ENCODE measurements at places on chromosomes 11 and 22.
A peak's percentile ranks its signal among the peaks of the same experiment; 100 is the strongest.

DNA sequence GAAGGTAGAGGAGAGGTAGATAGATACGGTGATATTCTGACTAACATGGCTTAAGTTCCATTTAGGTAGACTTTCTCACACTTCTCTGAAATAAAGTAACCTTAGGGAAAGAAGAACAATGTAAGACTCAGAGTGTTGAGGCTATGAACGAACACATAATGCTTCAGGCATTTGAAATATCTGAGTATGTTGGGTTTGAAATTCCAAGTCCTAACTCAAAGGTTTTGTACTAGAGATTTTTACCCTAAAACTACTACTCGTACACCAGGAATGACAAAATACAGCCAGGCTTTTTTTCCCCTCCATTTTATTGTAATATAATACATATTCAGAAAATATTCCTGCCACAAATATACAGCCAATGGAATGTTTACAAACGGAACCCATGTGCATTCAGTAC lies 592.6 kb downstream of the ETS1 start:
- DNase-seq = no peak

DNA sequence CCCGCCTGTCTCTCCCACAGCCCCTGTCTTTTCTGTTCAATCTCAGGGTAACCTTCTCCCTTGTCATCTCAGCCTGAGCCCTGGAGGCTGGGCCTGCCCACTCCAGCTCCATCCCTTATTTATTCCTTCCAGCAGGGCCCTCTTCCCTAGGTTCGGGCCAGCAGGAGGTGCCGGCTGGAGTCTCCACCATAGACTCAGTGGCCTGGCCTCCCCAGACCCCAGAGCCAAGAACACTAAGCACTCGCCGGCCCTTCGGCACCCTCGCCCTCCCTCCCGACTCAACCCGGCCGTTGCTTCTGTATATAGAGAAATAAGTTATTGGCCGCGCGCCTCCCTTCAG lies 1.4 kb upstream of the RAB1B start:
- DNase-seq = no peak

- DNase-seq = no peak
Measured at GRCh38 chr22:17674152-17674551, 35.6 kb downstream of the BCL2L13 start.

DNA sequence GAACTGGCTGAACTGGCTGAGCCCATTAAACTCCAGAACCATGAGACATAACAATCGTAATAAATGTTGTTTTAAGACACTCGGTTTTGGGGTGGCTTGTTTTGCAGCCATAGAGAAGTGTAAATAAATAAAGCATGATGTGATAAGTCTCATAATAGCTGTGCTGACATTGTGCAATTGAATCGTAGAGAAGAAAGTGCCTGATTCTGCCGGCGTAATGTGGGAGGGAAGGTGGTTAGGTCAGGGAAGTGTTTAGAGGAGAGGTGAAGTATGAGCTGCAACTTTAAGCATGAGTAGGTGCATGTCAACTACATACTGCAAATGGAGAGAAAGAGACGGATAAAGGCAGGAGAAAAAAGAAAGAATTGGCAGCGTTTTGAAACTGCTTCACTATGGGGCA lies 217.1 kb downstream of the BLID start:
- no peak for DNase-seq

- no peak for DNase-seq
Measured at GRCh38 chr11:83140691-83141455, 16.1 kb upstream of the PCF11 start.

GRCh38 chr11:133541720-133542095 lies 9.4 kb upstream of the OPCML start:
- no peak for DNase-seq

GRCh38 chr22:33747576-33748180 lies 172.6 kb downstream of the LARGE1 start:
- DNase-seq = no peak

DNA sequence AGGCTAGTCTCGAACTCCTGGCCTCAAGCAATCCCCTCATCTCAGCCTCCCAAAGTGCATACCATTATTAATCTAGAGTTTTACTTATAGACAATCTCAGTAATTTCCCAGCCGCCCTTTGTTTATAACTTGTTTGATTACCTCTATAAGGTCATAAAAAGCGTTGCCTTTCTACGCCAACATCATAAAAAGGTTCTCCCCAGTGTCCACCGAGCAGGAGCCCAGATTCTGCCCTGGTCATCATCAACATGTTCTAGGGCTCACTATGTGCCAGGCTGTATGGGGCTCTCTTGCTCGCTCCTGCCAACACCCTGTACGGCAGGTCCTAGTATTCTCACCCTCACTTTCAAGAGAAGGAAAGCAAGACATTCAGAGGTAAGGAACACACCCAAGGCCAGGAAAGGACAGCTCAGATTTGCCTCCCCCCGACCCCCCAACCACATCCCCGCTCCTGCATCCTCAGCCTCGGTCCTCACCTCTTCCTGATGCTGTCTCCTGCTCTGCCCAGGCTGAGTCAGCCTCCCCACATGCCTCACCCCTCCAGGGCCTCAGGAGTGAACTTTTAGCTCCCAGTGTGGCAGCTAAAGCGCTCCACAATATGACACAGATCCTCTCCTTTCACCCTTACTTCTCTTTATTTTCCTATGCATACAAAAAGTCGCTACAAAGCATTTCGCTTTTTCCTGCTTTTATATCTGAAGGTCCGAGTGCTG lies 14.3 kb downstream of the ARFGAP3 start:
- DNase-seq = no peak

DNA sequence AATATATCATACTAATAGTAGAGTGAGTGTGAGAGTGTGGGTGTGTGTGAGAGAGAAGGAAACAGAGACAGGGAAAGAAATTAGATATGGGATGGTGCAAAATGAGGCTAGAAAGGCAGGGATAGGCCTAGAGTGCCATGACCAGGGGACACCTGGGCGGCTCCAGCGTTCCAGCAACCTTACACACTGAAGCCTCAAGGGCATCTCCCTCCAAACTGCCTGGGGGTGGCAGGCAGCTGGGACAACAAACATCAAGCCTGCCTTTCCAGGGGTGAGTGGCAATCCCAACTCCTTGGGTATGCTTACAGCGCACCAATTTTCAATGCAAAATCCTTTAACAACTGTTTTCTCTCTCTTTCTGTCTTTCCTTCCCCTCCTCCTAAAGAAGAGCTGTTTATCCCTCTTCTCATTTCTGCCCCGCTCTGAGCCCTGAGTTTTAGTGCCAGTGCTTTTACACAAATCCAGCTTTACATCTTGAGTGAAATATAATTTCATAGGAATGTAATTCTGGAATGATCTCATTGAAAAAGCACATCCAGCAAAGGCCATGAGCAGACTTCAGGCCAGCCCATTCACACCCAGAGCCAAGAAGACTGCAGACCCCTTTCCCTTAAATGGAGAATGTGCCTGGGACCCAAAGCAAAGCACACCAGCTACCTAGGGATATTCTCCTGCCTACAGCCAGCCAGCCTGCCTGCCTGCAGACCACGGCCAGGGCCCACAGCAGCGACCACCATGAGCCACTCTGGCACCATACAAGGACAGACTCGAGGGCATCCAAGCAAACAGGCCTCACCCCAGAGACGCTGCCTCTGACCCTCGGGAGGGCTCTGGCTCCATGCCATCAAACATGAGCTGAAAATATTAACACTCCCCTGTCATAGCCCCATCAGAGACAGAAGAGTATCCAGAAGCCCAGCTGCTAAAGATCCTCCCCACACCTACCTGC lies 90.3 kb downstream of the RPL27A start:
- DNase-seq = no peak

GRCh38 chr11:75527938-75528735 lies 2.4 kb upstream of the GDPD5 start:
- no peak for DNase-seq

- DNase-seq = no peak
Measured at GRCh38 chr11:101872171-101872882, 42.5 kb upstream of the CEP126 start.

- peak; percentile 79 for DNase-seq
Measured at GRCh38 chr11:72631806-72632731, 42.2 kb downstream of the PDE2A start.

- DNase-seq = no peak
Measured at GRCh38 chr11:57379732-57380131, 1.2 kb downstream of the PRG3 start.

Data from pulmonary artery endothelial cell (primary cell).